Fibroblast of the aortic adventitia (primary cell): ENCODE measurements at places on chromosomes 13 and 19. TPM values are rescaled to one million over a fixed set of nuclear protein-coding genes. Genes with fewer than 3 reads are reported as not detected.

DNA sequence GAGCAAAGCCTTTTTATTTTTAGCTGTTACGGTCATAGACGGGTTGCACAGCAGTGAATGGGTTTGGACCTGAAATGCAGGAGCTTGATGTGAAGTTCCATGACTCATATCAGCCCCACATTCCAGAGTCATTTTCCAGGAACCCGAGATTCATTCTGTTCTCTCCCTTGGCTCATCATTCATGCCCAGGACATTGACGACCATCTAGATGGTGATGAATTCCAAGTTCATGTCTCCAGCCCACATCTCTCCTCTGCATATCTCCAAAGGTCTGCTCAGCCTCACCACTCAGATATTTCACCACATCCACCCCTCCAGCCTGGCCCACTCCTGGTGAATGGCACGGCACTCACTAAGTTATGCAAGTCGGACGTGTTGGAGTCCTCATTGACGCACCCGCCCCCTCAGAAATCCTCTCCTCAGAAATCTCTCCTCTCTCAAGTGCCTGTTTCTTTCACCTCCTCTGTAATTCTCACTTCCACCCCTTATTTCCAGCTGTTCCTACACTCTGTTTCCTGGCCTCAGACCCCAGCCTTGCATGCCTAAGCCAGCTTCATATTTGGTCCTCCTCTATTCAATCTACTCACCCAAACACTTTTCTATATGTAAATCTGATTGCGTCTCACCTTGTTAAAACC is 83.1 kb downstream of the ALOX5AP start:
- peak; percentile 94 for DNase-seq

DNA sequence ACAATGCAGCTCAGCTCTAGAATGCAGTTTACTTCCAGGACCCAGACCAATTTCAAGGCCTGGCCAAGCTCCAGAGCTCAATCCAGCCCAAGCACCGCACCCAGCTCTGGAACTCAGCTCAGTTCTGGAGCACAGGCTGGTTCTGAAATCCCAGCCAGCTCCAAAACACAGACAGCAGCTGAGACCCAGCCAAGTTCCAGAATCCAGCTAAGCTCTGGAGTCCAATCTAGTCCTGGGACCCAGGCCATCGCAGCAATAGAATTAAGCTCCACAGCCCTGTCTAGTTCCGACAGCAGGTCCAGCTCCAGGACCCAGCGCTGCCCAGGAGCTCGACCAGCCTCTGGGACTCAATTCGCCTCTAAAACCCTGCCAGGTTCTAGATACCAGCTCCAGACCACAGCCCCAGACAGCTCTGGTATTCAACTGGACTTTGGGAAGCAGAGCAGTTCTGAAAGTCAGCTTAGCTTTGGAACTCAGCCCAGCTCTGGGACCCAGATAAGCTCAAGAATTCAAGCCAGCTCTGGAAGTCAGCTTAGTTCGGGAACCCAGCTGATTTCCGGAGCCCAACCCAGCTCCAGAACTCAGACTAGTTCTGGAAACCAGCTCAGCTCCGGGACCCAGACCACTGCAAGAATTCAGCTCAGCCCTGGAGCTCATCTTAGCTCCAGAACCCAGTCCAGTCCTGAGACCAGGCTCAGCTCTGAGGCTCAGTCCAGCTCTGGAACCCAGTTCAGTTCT is 6.8 kb downstream of the GIPC3 start:
- peak; percentile 43 for DNase-seq

- DNase-seq = peak; percentile 43
Measured at GRCh38 chr19:29467824-29468401, 57.9 kb upstream of the VSTM2B start.

GRCh38 chr13:44088991-44089413 is 209.3 kb downstream of the LACC1 start:
- DNase-seq = no peak

GRCh38 chr13:113001241-113002140 is 32.5 kb downstream of the MCF2L start:
- no peak for DNase-seq

- no peak for DNase-seq
Measured at GRCh38 chr13:41764558-41764957, 196.4 kb downstream of the VWA8 start.

Gene LMTK3
- not detected in 2 replicates for total RNA-seq

Gene KASH5
- total RNA-seq = not detected in 2 replicates

Gene BRME1
- total RNA-seq = 1.5 and 1.8 TPM in 2 replicates

Gene KIRREL2
- 0.25 TPM in 1 of 2 replicates, not detected in the other for total RNA-seq

Gene NKG7
- total RNA-seq = not detected in 2 replicates
